Cardiac fibroblast (primary cell): ENCODE measurements at places on chromosomes 3 and 15.

GRCh38 chr3:71868876-71869275, 83.9 kb upstream of the PROK2 start:
- DNase-seq, result no peak

DNA sequence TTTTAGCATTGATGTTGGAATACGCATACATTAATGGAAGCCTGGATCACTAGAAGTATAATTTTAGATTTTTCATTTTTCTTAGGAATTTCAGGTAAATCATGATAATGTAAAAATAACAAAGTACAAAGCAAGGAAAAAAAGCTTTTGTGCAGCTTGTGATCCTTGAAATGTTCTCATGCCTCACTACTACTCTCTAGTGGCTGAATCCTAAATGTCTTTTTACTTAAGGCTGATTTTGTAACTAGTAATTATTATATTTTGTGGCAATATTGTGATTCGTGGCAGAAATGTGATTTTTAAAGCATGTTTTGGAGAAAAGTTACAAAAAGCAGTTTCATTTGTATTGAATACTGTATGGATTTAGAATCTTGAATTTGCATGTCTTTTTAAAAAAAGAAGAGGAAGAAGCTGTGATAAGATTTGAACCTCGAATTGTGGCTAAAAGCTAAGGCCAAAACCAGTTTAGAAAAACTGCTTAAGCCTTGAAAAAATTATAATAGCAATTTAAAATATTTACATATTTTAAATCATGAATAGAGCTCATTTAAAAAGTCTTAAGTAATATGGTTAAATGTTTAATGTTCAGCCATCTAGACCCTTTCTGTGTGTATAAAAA, 39.0 kb downstream of the U2SURP start:
- DNase-seq, result peak; percentile 64

DNA sequence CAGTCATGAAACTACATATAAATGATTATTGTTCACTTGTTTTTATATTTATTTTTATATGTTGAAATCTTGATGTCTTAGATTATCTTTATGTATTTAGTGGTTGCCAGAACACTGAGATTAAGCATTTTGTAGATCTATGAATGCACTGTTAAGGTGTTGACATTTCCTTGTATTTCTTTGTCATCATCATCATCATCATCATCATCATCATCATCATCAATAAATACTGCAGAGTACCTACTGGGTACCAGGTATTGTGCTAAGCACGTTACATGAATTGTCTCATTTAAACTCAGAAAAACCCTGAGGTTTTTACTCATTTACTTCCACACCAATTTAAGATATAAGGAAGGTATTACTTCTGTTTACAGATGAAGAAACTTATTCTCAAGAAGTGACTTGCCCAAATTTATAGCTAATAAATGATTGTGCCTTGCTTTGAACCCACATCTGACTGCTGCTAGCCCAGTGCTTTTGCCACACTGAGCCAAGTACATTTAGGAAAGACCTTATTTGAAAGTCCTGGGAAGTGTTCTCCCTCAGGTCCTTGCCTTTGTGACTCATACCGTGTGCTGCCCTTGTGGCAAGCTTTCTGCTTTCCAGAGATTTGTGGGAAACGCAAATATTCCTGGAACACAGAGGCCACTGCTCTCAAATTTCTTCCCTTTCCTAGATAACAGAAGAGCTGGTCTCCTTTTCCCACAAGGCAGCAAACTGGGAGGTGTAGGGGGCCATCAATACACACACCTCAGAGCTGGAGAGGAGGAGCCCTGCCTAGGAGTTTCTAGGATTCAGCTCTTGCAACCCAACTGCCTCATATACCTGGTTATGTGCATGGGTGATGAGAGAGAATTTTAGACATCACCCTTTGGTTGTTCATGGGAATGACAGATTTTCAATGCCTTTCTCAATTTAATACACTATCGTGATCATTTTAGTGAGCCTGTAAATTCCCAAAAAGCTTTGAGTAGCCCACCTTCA, 115.4 kb upstream of the C15orf61 start:
- peak; percentile 54 for DNase-seq

DNA sequence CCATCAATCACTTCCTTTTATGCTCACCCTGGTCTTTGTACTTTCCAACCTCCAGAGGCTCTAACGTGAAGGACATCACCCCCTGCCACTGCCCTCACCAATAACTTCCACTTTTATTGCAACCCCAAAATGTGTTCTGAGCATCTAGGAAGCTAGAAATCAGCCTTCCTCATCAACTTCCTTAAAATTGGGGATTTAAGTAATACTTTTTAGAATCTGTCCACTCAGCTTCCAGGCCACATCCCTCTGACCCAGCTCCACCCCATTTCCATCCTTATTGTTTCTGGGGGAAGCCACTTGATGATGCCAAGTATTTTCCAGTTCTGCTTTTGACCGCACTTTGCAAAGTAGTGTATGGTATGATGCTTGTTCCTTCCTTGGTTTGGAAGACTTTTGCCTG, 73.5 kb upstream of the XCR1 start:
- DNase-seq, result no peak

DNA sequence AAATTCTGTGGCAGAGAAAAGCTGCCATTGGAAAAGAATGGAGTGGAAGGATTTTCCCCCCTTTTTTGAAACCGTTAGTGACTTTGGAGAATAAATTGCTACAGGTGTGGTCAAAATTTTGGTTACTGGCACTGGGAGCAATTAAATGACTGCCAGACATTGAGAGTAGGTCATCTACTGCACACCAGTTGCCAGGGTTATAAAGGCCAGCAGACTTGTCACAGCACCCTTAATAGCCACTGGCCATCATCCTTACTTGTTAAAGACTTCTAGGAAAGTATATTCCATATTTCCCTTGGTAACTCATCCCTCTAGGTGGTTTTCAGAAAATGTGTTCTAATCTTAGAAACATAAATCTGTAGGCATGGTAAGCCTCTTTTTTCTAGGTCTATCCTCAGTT, 8.0 kb downstream of the PIK3CA start:
- DNase-seq, result no peak

- DNase-seq, result peak; percentile 43
Measured at GRCh38 chr3:107855710-107856109, 235.1 kb downstream of the CD47 start.

- no peak for DNase-seq
Measured at GRCh38 chr3:40012381-40012780, 203.0 kb downstream of the MYRIP start.

DNA sequence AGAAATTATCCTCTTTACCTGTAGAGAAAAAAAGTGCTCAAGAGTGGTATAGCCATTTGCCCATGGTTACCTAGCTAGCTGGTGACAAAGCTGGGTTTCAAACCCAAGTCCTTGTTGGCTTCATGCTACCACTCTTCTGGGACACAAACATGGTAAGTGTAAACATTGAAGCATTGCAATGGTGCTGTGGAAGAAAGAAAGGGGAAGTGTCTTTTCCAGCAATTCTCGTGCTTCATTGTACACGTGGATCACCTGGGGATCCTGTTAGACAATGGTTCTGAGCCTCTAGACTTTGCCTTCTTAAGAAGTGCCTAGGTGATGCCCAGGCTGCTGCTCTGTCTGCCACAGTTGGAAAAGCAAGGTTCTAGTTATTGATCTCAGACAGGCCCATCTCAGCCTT, 134.8 kb upstream of the CTNNB1 start:
- DNase-seq, result no peak

- no peak for DNase-seq
Measured at GRCh38 chr3:65381496-65382010, 657.2 kb downstream of the MAGI1 start.

DNA sequence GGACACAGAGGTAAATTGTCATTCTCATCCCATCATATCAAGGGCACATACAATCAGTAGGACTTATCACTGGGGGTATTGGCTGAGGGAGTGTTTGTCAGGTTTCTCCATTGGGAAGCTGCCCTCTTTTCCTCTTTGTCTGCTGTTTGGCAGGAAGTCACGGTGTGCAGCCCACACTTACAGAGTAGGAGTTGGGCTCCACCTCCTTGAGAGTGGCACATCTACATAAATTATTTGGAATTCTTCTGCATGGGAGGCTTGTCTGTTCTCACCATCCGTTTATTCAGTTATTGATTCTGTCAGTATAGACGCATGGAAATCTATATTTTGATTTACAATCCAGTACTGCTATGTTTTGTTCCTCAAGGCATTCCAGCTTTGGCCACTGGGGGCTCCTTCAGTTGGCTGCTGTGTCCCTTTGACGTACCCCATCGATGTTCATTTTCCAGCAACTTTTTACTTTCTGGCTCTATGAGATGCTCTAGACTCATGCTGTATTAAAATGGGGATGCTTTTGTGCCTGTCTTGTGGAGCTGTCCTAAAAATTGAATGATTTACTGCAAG, 200.3 kb downstream of the SLCO3A1 start:
- DNase-seq, result no peak

DNA sequence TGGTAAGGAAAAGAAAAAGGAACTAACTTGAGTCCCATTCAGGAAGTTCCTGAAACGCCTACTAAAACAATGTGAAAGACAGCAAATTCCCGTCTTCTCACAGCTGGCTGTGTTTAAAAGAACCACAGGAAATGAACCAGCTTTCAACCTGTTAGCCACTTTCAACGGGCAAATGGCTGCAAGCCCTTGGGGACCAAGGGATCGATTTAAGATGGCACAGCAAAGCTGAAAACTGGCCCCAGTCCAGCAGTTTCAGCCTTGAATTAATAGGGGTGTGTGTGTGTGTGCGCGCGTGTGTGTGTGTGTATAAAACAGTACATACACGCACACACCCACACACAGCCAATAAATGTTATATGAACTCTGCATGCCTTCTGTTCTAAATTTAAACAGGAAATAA, 168.7 kb upstream of the TMCO5A start:
- DNase-seq, result no peak

- DNase-seq, result no peak
Measured at GRCh38 chr15:55197362-55197705, 593 bp upstream of the RSL24D1 start.

DNA sequence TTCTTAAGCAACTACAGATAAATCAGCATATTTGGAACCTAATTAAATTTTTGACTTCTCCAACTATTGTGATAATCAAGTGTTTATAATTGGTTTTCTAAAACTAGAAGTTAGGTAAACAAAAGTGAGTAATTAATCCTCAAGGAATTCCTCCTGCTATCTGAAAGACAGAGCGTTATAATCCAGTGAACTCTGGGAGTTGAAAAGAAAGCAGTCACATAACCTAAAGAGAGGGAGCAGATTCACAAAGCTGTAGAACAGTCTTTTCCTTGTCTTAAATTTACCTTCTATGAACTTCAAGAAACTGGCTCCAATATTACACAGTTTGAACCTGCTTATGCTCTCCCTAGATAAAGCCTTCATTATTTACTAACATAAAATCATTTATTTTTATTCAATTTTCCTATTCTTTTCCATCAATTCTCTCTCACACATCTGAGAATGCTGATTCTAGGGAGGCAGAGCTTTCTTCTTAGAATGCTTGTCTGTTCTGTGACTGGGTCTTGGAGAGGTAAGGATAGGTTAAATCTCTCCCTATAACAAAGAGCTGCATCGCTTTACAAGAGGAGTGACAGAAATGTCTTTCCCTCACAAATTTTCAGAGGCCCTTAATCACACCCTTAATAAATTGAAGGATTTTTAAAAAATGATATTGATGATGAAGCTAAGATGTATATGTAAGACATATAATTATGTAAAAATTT, 132.8 kb downstream of the TUSC7 start:
- no peak for DNase-seq

DNA sequence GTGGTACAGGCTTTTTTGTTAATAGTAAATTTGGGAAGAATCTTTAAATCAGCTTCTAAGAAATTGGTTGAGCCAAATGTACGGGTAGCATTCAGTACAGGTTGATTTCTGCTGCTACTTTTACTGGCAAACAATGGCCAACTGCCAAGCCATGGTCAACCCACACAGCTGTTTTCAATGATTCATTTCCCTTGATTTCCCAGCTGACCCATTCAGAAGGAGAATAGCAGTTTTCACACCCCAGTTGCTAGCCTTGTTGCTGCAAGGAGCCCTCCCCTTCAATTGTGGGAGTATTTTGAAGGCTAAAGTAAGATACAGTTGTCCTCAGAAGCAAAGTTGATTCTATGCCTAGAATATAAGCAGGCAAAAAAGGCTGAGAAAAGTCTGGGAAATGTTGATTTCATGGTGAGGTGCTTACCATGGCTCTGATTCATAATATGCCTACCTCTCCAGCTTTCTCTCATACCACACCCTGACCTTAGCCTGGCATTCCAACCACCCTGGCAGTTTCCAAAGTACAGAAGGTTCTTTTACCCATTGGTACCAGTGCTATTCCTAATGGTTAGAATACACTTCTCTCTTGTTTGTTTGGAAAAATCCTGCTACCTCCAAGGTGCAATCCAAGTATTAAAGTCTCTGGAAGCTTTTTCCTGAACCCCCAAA, 320.3 kb upstream of the TGFBR2 start:
- DNase-seq, result peak; percentile 99

DNA sequence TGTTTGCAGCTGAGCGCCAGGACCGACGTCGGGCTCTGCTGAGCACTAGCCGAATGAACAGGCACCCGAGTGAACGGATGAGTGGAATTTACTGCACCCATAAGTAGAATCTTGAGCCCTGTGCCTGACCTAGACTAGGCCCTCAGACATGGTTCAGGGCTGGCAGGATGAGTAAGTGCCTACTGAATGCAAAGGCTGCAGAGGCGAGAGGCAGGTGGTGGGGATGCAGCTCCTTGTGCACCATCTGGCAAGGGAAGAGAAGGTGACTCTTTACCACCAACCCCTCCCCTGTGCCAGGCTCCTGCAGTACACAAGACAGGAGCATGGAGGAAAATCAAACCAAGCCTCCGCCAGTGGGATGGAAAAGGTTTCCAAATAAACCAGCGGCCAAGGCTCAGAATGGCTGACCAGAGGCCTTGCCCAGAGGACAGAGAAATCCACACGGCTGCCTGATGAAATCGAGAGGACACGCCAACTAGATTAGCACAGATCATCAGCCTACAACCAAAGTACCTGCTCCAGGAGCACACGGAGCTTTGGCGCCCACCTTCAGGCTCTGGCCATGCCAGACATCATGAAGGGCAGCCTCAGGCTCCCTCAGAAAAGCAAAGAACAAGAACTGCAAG, 141.7 kb upstream of the IQSEC1 start:
- no peak for DNase-seq

- peak; percentile 29 for DNase-seq
Measured at GRCh38 chr3:66555214-66555844, 54.5 kb upstream of the LRIG1 start.
